Stimulated activated naive CD8-positive, alpha-beta T cell treated with anti-CD3 and anti-CD28 coated beads, Interleukin-15, Interleukin-2, amounts not matched to agents 100 U/mL and 50 U/mL, for 24 hours (primary cell): ENCODE measurements at places on chromosomes 13 and 19.

DNA sequence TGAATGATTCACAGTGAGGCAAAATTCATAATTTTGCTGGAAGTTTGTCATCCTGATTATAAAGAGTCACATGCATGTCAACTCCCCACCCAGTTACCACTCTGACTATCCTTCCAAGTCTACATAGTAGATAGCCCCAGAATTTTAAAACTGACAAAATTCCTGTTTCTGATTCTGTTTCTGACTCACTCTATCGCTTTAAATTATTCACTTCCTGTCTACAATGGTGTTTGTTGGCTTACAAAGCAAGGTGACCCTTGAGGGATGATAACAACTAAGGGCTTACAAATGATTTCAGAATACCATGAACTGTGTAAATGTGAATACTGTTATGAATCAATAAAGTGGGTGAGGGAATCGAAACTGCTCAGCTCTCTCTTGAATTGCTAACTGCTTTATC, 98.7 kb upstream of the KL start:
- no peak for DNase-seq

DNA sequence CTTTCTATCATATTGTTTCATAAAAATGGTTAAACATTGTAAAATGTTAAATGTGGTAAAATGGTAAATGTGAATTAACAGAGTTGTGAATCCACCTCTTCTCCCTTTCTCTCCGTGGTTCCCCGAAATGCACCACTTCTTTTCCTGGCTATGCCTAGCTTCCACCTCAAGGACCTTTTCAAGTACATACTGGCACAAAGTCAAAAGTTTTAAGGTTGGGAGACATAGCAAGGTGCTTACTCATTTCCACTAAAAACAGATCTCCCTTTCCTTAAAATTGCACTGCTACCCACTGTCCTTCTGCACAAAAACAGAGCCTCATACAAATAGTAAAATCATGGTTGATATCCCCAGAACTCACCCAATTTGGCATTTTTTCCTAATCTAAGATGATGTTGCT, 558.2 kb downstream of the SLITRK6 start:
- DNase-seq, result no peak

- DNase-seq, result peak; percentile 9
Observed at GRCh38 chr19:23286477-23286876, 36.3 kb upstream of the ZNF724 start.

- no peak for DNase-seq
Observed at GRCh38 chr19:8618751-8619150, 8.2 kb upstream of the ADAMTS10 start.

DNA sequence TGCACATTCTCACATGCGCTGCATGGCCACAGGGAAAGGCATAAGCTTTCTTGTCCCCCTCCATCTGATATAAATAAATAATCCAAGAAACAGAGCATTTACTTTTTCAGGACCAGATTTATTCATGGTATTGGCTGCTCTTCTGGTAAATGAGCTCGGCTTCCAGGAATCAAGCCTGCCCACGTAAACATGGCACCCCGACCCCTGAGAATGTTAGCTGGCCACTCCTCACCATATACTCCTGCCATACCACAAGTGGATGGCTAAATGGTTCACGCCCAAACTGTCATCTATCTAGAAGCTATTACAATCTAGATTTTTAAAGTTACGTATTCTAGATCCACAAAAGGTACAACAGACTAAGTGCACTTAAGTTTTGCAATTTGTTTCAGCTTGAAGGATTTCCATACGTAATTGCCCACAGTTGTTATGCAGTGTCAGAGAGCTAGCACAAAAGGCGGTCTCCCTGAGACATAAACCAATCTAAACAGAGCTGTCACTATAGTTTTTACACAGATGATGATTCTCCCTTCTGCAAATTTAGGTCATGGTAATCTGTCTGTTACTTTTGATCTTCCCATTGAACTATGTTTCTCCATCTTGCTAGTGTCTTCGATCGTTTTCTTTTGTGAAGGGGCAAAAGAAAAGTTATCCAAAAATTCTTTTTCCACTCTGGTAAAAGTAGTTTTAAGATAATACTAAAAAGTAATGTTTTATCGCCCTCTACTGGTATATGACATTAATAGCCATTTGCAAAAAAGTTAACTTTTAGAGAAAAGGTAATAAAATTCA, 16.2 kb upstream of the FOXO1 start:
- DNase-seq, result no peak

GRCh38 chr19:41776700-41777099, 19.7 kb upstream of the CEACAM3 start:
- DNase-seq, result no peak

DNA sequence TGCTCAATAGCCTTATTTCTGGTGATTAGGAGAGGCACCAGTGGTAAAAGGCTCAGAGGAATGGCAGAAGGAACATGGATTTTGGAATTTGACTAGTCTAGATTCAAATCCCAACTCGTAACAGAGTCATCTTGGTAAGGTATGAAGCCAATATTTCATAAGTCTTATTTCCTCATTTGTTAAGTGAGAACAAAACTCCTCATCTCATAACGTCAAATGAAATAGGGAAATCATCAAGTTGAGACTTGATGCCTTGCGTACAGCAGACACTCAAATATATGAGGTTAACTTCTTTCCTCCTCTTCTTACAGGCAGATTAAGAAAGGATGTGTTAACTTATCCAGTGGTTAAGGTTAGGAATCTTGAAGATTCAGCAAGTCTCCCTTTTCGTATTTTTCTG, 189.2 kb downstream of the DLEU7 start:
- no peak for DNase-seq

DNA sequence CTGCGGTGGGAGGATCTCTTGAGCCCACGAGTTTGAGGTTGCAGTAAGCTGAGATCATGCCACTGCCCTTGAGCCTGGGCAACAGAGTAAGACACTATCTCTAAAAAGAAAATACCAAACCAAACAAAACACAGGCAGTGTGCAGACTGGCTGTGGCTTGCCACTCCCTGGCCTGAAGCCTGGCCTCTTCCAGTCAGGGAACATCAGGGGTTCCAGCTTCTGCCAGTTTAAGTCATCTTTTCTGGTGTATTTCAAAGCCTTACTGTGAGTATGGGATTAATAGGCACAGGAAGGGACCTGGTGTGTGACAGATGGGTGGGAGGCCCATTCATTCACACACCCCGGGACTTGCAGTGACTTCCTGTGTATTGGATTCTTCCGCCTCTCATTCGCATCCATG, 27.0 kb upstream of the F2RL3 start:
- no peak for DNase-seq

GRCh38 chr13:100537951-100538462, 50.6 kb downstream of the GGACT start:
- no peak for DNase-seq

DNA sequence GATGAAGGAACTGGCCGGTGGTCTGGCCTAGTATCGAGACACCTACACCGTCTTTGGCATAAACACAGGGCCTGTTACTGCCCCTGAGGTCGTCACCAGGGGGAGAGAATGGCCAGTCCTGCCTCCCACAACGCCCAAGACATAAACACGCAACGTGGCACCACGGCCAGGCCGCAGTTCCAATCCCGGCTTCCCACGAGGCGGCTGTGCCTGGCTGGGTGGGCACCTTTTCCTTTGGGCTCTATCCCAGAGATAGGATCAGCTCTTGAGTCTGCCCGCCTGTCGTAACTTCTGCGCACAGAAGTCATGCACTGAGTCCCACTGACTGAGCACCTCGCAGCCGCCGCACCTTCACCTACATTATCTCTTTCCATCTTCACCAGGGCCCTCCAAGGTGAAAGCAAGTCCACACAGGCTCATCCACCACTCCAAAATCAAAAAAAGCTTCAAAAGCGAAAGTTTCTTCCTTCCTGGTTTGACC, 1.1 kb downstream of the MIER2 start:
- DNase-seq, result no peak

DNA sequence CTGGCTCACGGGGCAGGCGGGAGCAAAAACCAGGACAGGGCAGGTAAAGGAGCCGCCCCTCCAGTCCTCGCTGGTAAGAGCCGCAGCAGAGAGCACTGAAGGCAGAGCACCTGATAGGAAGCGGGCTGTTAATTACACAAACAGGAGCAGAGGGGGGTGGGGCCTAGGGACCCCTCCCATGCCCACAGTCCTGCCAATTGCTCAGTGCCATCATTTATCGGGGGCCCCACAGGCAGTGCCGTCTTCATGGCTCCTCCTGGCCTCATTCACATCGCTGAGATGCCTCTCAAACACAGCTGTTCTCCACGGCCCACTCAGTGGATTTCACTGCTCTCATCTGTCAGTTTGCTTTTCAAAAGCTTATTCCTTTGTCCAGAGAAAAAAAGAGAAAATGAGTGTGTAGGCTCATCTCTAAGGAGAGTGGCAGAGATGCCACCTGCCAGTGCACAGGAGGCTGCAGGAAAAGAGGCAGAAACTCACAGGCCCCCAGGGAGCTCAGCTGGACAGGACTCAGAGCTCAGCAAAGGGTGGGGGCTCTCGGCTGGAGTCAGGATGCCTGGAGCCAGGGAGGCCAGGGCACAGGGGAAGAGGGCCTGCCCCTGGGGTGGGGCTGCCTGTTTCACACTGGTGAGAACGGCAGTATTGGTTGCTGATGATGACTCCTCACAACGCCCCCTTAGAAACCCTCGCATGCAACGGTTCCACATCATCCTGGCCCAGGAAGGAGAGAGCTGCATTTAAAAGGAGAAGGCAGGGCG, 174.6 kb downstream of the COL4A1 start:
- no peak for DNase-seq

GRCh38 chr13:78254113-78254512, 335.5 kb upstream of the EDNRB start:
- DNase-seq, result no peak

GRCh38 chr13:48411841-48412531, 927 bp downstream of the LPAR6 start:
- peak; percentile 18 for DNase-seq

DNA sequence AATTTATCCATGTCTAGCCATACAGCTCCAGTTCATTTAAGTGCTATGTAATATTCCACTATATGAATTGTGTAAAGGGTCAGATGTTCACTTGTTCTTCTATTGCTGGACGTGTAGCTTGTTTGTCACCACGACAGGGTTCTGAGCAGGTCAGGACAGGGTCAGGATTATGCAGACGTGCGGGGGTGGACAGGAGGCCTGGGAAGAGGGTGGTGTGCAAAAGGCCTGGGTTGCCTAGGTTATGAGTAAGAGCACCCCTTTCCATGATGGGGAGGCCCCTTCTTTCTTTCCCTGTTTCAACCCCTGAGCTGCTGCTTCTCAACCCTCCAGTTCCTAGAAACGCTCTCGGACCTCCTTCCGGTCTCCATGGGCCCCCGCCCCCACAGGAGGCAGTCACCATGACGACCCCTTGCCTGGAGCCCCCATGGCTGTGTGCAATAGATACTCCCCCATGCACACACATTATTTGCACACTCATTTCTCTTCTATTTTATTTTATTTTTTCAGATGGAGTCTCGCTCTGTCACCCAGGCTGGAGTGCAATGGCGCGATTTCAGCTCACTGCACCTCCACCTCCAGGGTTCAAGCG, 2.0 kb downstream of the EXOC3L2 start:
- DNase-seq, result no peak

DNA sequence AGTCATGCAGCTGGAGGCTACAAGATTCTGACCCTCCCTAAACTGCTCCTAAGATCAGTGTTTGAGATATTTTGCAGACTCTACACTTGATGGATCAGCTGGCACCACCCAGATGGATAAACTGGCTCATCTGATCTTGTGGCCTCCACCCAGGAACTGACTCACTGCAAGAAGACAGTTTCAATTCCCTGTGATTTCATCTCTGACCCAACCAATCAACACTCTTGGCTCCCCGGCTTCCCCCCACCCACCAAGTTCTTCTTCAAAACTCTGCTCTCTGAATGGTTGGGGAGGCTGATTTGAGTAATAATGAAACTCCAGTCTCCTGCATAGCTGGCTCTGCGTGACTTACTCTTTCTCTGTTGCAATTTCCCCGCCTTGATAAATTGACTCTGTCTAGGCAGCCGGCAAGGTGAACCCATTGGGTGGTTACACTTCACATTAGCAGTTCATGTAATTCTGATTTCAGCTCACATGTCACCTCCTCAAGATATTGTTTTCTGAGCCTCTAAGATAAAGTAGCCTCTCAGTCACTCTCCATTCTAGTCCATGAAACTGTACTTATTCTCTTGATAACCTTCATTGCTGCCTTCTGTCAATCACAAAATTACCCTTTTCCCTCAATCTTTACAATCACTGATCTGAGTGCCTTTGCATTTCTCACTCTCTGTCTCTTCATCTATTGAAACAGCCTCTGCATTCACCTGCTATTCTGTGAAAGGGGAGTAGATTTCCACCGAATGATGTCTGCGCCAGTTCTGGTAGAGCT, 9.9 kb upstream of the FPR3 start:
- DNase-seq, result peak; percentile 44

DNA sequence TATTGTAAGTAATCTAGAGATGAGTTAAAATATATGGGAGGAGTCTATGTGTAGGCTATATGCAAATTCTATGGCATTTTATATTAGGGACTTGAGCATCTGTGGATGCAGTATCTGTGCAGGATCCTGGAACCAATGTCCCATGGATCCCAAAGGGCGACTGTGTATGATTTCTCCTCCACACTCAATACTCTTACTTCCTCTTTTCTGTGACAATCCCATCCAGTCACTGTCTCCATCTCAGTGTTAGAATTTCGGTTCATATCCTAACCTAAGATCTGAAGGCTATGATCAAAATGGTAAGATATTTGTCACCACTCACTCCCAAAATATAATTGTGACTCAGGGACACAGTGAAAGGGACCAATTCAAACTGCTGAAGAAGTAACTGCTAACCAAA, 15.1 kb upstream of the ZNF599 start:
- DNase-seq, result no peak

DNA sequence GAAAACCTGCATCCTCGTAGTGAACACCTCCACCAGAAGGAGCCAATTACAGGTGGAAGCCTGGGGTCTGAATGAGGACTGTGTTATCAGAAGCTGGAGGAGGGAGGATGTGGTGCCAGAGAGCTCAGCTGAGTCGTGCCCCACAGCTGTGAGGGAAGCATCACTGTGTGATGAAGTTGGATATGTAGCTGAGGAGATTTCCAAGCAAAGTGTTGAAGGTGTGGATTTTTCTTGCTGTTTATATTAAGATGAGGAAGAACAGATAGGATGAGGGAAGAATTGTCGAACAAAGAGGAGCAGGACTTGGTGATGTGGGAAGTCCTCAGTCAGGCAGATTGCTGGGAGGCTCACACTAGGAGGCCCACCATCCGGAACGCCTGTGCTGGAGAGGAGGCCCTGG, 4.4 kb downstream of the RAB20 start:
- no peak for DNase-seq

DNA sequence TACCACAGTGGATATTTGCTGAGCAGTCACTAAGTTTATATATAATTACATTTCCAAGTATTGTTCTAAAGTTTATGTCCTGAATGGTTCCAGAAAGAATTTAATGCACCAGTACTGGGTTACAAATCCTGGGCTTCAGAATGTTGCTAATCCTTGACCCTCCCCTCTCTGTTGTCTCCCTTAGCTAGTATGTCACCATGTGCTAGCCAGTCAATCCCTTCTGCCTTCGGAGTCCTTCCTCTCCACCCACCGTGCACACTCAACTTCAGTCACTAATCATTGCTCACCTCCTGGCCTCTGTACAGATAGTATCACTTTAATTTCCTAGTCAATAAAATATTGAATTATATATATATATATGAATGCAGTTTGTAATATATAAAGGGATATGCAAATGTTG, 7.5 kb downstream of the FAM124A start:
- no peak for DNase-seq

GRCh38 chr19:3176715-3177501, 1.7 kb upstream of the S1PR4 start:
- DNase-seq, result peak; percentile 79

GRCh38 chr19:7942981-7943443, 454 bp downstream of the TIMM44 start:
- DNase-seq, result no peak

- DNase-seq, result peak; percentile 51
Observed at GRCh38 chr13:40982772-40983171, 36.3 kb downstream of the ELF1 start.

- DNase-seq, result no peak
Observed at GRCh38 chr19:2680808-2681207, 21.7 kb downstream of the GNG7 start.
